NCI-H2081 treated with DMSO at 0.1 percent for 48 hours (cell line): ENCODE measurements at places on chromosomes 2 and 18.

DNA sequence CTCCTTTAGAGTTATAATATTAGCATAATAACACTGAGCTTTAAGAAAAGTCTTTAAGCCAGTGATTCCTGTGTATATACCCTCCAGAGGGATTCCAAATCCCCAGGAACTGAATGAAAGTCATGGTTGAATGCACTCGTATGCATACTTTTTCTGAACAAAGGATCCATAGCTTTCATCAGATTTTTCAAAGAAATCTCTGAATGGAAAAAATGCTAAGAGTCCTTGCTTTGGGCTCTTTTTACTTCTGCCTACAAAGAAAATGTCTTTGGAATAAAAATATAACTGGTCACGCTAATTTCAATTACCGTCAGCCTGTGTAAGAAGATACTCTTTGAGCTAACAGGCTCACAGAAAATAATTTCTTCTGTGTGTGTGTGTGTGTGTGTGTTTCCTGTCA is 939.5 kb downstream of the ERBB4 start:
- DNase-seq = no peak

- DNase-seq = no peak
These were observed 86.3 kb downstream of the ALPK2 start for GRCh38 chr18:58542426-58543159.

DNA sequence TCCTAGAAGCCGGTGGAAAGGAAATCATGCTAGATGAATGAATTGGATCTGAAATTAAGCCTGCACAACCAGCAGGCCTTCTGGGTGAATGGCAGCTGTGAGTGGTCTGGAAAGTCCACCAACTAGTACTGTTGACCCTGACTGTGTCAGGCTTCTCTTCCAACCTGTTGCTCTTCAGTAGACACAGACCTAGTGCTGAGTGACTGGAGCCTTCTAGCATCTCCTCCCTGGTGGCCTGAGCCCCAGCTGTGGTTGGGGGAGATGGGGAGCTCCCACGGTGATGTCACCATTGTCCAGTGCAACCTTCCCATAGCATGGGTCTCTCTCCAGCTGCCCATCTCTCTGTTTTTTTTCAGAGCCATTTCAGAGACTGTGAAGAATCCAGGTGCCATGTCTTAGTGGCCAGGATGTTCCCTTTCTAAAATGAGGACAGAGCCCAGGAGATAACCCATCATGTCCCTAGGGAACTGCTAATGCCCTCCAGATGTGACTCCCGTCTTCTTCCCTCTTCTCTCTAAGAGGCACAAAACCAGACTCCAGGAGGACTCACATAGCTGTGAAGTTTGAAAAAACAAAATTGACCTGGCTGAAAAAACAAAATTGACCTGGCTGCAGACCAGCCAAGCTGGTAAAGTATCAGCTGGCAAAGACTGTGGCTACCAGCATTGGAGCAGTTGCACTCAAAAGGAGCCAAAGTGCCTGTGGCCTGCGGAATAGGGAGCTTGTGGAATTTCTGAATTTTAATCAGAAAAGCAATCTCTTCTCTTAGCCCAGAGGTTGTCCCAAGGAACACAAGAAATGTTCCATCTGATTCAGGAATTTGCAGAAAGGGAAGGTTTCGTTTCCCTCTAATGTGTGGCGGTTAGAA is 67.4 kb upstream of the RPL31 start:
- no peak for DNase-seq

DNA sequence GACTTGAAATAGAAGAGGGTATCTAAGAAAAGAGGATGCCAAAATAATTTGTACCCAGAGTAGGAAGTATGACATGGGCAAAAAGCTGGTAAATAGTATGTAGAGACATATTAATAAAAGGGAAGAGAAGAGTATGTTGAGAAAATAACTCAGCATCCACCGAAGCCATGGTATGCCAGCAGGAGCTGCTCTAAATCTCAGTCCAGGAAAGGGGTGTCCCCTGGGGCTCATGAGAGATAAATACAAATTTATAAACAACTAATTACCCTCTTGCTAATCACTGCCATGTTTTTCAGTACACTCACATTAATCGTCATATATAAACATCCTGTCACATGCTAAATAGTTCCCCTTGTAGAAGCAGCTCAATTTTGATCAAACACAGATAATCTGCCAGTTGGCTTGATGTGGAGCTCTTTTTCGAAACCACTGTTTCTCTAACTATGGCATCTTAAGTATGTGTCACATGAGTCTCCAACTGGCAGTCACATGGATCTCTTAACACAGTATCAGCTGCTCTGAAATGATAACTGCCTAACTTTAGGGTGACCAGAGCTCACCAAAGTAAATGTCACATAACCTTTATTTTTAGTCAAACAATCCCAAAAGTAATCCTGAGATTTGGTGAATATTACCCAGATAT is 31.9 kb downstream of the EXOC6B start:
- no peak for DNase-seq

DNA sequence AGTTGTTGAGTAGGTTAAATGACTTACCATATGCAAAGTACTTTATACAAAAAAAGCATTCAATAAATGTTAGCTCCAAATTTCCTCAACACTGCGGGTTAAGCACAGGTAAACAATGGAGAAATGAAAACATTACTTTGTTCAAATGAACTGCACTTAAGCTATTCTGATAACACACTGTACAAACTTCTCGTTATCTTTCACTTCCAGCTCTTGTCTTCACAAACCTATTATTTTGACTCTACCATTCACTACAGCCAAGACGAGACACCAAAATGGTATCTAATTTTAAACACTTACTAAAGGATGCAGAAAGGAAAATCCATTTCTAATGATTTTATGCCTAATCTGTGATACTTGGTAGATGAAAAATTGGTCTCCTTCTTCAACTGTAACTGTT is 43.8 kb downstream of the SLC40A1 start:
- DNase-seq = no peak
